ENCODE measurements at places on chromosomes 2 and 18.
A peak's percentile ranks its signal among the peaks of the same experiment; 100 is the strongest.

DNA sequence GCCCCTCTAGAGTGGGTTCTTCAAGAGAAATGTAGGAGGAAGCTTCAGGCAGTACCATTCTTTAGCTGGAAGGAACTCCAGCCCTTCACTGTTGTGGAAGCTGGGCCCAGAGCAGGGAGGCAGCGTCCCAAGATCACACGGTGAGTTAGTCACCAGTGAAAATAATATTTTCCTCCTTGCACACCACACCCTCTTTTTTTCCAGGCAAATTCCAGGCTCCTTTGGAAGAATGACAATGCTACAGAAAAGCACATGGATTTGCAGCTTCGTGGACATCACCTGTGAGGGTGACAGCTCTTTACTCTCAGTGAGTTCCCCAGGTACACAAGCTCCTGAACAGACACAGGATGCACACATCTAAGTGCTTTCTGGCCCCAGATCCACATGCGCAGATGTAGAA, 157.1 kb downstream of the COL6A3 start:
- no peak for DNase-seq

- DNase-seq: no peak
Observed at GRCh38 chr2:10350761-10351160, 48.1 kb downstream of the HPCAL1 start.

- peak; percentile 40 for DNase-seq
Observed at GRCh38 chr2:88919087-88919738, 227.7 kb downstream of the RPIA start.

DNA sequence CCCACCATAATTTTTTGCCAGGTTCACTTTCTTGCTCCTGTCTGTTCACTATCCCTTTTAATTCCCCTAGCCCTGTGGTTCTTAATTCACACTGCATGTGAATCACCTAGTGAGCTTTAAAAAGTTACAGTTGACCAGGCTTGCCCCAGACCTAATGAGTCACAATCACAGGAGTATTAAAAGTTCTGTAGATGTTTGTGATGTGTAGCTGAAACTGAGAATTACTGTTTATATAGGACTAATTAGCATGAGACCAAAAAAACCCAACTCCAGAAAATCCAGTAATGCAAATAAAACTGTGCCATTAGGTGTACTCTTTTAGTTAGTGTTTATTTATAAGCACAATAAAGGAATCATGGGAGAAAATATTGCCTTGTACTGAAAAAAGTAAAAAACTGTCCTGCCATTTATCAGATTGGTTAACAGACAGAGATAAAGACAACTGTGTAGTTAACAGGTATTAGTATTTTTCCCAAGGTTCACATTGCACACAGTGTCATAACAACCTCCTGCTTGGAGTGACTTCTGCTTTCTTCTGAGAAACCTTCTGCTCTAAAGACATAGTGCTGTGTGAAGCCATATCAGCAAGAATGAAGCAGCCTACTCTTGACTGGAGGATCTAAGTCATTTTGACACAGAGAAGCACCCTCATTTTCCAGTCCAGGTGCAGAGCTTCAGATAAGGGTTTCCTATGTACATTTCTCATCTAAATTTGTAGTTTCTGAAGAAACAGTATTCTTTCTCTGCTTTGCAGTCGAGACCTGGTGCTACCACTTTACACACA, 39.0 kb downstream of the VAPA start:
- peak; percentile 57 for DNase-seq

- DNase-seq: no peak
Observed at GRCh38 chr18:42765302-42765701, 350.2 kb downstream of the RIT2 start.

DNA sequence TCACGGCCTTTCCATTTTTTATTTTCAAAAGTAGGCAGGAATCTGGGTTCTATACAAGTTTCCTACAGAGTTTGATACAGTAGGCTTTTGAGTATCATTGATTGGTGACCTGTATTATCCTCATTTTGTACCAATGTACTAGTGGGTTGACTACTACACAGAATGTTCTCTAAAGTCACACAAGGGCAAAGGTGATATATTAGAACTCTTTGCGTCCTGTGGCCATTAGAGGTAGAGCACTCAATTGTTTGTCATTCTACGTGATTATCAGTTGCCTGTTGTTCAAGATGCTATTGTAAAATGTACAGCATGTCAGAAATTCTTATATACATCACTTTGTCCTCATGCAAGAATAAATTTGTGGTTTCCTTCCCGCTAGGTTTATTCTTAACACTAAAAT, 24.8 kb downstream of the WDR75 start:
- no peak for DNase-seq

DNA sequence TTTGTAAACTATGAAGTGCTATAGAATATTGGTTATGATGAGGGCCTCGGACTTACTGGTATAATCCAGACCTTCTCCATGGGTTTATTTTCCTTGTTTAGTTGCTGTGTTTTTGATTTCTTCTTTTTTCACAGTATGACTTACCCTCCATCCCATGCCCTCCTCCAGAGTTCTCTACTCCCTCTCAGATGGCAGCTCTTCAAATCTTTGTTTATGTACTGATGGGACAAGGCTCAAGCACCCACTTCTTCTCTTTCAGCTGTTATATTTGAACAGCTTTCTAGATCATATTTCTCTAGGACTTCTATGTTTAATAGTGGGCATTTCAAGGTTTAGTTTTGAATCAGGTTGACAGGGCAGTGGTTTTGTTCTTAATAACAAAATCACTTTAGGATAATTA, 43.9 kb downstream of the CLIP4 start:
- no peak for DNase-seq

DNA sequence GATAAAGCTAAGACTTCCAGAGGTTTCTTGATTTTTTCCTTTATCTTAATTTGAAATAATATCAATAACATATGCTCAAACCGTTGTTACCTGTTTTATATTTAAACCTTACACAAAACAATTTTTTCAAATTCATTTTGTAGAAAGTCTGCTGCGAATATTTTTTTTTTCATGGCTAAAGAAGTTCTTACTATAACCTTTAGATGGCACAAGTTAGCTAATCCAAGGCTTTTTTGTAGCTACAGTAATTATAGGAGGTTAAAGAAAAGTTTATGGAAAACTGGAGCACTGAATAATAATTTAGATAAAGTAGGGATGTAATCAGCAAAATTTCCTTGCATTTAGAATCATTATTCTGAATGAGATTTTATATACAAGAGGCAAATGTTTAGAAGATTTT, 78.0 kb upstream of the PNPT1 start:
- DNase-seq: peak; percentile 28

DNA sequence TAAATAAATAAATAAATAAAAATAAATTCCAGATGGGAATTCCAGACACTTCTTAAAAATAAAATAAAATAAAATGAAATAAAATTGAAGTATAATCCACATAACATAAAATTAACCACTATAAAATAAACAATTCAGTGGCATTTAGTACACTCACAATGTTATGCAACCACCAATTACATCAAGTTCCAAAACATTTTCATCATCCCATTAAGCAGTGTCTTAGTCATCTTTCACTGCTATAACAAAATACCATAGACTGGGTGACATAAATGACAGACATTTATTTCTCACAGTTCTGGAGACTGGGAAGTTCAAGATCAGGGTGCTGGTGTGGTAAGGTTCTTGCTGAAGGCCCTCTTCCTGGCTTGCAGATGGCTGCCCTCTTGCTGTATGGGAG, 22.6 kb upstream of the PROKR1 start:
- DNase-seq: no peak

DNA sequence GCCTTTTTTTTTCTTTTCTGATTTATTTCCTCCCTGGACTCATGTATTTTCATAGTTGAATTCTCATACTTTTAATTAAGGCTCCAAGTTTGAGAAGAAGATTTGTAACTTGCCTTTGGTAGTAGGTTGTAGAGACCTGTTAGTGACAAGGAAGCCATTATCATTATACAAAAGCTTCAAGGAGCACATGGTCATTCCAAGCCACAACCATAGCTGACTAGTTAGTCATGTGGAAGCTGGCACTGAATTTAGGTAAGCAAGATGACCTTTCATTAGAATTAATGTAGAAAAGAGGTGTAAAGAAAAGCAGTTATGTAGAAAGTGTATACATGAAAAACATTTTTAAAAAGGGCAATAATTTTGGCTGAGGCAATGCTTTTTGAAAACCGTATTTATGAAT, 89.7 kb downstream of the LRP1B start:
- DNase-seq: no peak

GRCh38 chr2:10124538-10125045, 2.1 kb downstream of the RRM2 start:
- DNase-seq: peak; percentile 84

DNA sequence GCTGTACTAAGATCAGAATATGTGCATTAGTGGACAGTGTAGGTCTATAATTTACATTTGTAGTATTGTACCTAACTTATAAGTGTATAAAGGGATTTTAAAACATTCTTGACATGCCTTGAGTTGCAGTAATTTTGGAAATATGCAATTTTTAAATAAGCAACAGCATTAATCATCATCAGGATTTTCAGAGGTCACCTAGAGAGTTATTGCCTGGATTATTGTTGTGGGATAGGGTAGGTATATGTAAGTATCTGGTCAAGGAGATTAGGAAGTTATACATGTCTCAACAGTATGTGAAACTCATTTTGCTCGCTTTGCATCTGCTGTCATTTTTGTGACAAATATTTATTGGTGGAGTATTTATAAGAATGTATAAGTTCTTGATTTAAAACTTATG, 184.2 kb downstream of the WDR7 start:
- no peak for DNase-seq

DNA sequence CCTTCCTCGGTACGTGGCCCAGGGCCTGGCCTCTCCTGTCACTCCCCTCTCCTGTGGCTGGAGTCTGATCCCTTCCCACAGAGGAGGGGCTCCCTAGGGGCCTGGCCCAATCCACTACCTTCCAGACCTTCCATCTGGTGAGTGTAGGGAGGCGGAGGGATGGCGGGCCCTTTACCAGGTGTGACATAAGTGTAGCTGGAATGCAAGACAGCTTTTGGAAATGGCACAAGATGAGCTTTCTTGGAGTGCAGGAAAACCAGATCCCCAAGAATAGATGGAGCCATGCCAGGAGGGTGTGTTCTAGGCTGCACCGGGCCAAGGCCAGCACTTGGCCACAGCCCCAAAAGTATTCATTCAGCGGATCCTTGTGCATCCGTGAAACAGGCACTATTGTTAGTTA, 30.1 kb downstream of the IGFBP5 start:
- DNase-seq: no peak

GRCh38 chr2:37843556-37843955, 81.5 kb upstream of the RMDN2 start:
- no peak for DNase-seq

GRCh38 chr2:197713271-197713670, 8.1 kb downstream of the MARS2 start:
- DNase-seq: no peak

DNA sequence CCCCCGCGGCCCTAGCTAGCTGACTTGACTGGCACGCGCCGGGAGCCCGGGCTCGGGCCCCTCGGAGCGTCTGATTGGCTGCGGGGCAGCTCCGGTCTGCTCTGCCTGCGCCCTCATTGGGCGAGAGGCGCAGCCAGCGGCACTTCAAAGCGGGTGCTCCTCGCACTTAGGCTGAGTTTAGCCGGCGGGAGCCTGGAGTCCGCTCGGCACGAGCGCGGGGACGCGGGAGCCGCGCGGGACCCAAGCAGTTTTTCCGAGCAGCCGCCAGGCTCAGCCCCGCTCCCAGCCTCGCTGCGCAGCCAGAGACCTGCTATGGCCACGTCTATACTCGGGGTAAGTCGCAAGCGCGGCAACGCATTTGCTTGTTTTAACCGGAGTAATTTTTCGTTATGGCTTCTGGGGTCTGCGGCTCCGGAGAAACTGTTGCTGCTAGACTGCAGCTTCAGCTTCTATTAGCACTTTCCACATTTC, at the start of gene SP9:
Gene SP9, plus strand, starts transcription at position 174 of the 471 bp plus-strand sequence. Its CDS starts 139 bp downstream, at position 313.
- DNase-seq: peak; percentile 35

DNA sequence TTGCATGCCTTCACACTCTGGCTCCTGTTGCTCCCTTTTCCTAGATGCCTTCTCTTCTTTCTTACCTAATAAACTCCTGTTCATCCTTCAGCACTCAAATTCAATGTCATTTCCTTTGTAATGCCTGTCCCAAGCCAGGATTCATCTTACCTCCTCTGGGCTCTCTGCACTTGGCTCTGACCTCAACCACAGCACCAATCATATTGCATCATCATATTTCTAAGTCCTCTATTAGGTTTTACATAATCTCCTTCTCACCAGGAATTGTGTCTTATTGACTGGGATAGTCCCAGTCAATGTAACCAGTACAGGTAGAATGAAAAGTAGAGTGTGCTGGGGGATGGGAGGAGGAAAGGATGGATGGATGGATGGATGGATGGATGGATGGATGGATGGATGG, 187.1 kb downstream of the NRP2 start:
- DNase-seq: no peak

- no peak for DNase-seq
Observed at GRCh38 chr2:27571197-27571596, 11.6 kb upstream of the ZNF512 start.

DNA sequence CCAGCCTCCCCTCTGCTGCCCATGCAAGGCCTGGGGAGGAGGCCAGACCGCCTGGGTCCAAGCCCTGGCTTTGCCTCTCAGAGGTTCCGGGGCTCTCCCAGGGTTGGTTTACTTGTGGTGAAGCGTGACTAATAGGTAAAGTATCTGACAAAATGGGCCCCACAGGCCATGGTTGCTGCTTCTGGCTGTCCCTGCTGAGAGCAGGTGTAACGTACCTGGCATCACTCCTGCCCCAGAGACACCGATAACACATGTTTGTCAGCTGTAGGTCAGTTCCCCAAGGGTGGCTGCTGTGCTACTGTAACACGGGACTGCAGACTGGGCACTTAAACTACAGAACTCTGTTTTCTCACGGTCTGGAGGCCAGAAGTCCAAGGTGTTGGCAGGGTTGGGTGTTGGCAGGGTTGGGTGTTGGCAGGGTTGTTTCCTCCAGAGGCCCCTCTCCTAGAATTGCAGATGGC, 34.1 kb downstream of the ODC1 start:
- DNase-seq: no peak

- DNase-seq: no peak
Observed at GRCh38 chr2:107078584-107078983, 192.6 kb upstream of the ST6GAL2 start.

DNA sequence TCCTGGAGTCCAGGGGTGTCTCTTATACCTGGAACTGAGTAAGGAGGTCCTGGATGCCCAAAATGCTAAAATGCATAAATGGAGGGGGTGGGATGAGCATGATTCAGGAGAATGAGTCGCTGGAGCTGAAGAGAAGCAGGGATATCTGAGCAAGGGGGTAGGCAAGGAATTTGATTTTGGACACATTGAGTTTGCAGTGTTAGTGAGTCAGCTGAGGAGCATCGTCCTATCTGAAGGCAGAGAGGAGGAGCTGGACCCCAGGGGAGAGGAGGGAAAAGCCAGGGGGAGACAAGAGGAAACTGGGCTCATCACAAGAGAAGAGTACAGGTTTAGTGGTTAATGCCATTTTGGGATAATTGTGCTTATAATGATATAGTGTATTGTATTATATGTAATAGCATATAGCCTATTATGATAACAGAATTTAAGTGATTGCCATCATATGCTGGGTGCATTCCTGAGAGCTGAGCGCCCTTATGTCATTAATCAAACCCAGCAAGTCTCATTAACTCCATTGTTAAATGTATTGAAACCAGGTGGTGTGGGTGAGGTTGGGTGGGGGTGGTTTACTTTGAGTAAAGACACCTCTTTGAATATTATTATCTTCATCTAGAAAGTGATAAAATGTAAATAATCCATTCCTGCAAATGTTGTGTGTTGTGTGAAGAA, 12.4 kb downstream of the EHD3 start:
- no peak for DNase-seq
